ENCODE measurements at places on chromosomes 2 and 18.

- no peak for DNase-seq
Measured at GRCh38 chr18:30985753-30986152, 56.8 kb downstream of the DSC3 start.

GRCh38 chr2:152594022-152594766, 123.1 kb downstream of the PRPF40A start:
- no peak for DNase-seq

GRCh38 chr2:204515416-204515815, 29.9 kb upstream of the PARD3B start:
- DNase-seq: no peak

DNA sequence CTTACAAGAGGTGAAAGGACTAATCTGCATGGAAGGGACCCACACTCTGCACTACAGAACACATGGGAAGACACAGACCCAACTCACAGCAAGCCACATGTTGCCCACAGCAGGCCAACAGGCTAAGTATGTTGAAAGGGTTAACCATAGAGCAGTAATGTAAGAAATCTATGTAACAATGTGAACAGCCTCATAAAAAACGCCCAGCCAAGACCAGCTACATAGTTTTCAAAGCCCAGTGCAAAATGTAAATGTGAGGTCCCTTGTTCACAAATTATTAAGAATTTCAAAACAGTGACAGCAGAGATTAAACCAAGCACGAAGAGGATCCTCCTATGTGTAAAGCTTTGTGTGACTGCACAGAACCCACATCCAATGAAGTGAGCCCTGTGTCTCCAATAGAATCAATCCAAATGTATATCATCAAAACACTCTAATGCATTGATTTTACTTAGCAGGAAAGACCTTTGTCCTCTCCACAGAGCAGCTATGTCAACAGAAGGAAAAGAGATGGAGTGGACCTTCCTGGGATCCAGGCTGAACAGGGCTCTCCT, 210.1 kb downstream of the AGPS start:
- no peak for DNase-seq

DNA sequence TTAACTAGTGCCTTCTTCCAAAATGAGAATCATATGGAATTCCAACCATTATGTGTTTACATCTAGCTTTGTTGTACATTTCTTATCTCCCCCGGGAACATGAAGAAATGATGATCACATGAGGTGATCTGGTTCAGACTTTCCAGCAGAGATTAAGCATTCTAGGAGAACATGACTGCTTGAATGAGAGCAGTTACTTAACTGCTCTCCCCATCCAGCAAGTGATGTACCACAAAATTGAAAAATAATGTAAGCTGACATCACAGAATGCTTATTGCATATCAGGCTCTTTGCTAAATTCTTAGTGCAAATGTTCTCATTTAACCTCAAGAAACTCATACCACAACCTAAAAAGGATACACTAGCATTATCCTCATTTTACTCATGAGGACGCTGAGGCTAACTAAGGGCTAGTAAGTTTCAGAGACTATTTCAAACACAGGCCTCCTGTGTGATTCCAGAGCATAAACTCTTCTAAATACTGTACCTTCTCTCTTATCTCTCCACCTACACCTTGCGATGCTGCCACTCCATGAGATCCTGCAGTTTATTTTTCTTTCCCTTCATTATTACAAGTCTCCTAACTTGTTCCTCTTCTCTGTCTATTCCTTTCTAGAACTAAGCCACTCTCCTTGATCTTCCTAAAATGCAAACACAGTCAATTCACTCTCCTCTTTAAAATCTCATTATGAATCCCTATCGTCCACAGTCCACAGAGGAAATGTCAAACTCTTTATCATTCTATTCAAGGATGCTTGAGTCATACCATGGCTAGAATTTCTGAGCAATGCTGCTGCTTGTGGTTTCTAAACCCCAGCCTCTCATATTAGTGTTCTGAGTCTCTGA, 1224.8 kb upstream of the ZEB2 start:
- no peak for DNase-seq

All from activated CD8-positive, alpha-beta T cell treated with anti-CD3 and anti-CD28 coated beads, Interleukin-2, amount 10 ng/mL, durations not matched to agents 7 days and 5 days (primary cell).